ENCODE measurements at places on chromosomes 2 and 18.
A peak's percentile ranks its signal among the peaks of the same experiment; 100 is the strongest.

- peak; percentile 11 for DNase-seq
These were observed 96.8 kb upstream of the TRIB2 start for GRCh38 chr2:12619975-12620374.

- DNase-seq = no peak
These were observed 441.9 kb downstream of the RND3 start for GRCh38 chr2:150045601-150046000.

GRCh38 chr18:63146828-63147409, 172.7 kb downstream of the BCL2 start:
- no peak for DNase-seq

DNA sequence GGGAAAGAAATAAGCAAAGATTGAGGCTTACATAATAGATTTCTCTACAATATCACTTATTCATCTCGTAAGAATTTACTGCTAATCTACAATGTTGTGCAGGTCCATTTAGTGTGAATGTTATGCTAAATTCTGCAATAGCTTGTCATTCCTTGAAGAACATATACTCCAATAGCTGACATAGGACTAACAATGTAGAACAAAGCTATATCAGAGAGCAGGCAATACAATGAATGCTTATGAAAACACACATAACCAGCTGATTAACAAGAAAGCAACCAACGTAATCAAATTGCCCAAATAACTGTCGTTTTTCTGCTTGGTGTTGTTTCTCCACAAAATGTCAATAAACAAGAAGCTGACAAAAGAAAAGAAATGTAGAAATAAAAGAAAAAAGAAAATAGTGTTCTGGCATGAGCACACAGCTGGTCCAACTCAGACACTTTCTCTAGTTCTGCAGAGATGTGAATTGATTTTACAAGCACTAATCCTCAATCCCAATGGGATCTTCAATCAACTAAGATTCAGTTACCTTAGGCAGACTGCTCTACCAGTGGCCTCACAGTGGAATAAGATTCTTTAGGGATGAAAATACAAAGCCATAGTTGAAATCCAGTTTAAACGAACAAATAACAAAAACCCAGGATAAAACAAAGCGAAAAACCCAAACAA, 1024.7 kb upstream of the PIK3C3 start:
- no peak for DNase-seq

GRCh38 chr2:102082571-102083392, 59.8 kb upstream of the IL1R1 start:
- DNase-seq = peak; percentile 91

DNA sequence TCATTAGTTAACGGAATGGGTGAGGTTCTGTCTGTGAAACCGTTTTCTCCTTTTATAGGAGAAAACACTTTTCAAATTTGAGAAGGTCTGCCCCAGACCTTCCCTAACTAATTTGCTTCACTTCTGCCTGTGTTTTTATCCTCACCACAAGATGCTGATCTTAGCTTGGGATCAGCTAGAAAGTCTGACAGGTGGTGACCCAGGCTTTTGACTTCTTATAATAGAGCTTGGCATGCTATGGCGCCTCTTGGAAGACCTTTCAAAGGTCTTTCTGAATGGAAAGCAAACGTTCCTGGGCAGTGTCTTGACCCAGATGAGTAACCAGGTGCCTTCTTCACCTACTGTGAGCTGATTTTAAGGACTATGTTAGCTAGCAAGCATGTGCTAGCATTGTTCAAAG, 91.4 kb downstream of the LYPD6 start:
- no peak for DNase-seq

GRCh38 chr2:61549546-61549945, 11.4 kb upstream of the XPO1 start:
- DNase-seq = no peak

DNA sequence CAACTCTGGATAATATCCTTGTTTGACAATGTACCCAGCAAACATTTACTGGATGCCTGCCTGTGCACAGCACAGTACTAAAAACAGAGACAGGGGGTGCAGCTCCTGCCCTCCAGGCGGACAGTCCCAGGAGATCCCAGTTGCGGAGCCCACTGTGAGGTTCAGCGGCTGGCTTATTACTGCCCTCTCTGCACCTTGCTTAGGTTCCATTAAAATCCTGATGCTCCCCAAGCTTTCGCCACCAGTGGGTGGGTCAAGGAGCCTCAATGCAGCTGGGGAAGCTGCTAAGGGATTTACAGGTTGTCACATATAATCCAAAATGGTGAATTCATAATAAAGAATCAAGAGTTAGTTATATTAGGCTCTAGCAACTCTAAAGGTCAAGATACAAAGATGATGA, 38.3 kb downstream of the CRACDL start:
- no peak for DNase-seq

GRCh38 chr18:48947560-48947959, 3.2 kb downstream of the SMAD7 start:
- no peak for DNase-seq

- no peak for DNase-seq
These were observed 15.2 kb downstream of the LANCL1 start for GRCh38 chr2:210461401-210461800.

DNA sequence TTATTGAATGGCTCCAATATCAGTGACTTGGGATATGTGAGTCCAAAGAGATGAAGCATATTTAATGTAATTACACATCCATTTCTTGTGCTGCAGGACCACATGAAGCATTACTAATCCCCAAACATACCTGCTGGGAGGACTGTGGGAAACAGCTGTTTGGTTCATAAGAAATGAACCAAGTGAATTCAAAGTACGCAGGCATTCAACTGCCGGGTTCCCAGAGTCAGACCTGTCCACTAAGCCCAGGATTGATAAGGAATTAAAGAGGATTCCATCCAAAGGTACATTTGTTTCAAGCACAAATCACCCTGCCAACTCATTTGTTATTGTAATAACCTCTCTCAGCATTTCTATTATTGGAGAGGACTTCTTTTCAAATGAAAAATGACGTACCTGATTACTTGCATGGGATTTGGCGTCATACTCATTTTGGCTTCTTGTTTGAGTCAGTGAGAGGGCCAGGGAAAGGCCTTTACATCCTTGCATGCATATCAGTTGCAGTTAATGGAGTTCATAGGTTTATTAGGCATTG, 230.7 kb downstream of the TXNL1 start:
- DNase-seq = no peak

DNA sequence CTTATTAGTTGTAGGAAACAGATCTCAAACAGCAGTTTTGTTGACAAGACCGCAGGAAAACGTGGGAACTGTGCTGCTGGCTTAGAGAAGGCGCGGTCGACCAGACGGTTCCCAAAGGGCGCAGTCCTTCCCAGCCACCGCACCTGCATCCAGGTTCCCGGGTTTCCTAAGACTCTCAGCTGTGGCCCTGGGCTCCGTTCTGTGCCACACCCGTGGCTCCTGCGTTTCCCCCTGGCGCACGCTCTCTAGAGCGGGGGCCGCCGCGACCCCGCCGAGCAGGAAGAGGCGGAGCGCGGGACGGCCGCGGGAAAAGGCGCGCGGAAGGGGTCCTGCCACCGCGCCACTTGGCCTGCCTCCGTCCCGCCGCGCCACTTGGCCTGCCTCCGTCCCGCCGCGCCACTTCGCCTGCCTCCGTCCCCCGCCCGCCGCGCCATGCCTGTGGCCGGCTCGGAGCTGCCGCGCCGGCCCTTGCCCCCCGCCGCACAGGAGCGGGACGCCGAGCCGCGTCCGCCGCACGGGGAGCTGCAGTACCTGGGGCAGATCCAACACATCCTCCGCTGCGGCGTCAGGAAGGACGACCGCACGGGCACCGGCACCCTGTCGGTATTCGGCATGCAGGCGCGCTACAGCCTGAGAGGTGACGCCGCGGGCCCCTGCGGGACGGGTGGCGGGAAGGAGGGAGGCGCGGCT, at the start of gene TYMS:
TSS of gene TYMS (plus strand) at position 343 of the 690 bp plus-strand sequence. CDS start at position 433, 90 bp downstream.
- DNase-seq = peak; percentile 66

DNA sequence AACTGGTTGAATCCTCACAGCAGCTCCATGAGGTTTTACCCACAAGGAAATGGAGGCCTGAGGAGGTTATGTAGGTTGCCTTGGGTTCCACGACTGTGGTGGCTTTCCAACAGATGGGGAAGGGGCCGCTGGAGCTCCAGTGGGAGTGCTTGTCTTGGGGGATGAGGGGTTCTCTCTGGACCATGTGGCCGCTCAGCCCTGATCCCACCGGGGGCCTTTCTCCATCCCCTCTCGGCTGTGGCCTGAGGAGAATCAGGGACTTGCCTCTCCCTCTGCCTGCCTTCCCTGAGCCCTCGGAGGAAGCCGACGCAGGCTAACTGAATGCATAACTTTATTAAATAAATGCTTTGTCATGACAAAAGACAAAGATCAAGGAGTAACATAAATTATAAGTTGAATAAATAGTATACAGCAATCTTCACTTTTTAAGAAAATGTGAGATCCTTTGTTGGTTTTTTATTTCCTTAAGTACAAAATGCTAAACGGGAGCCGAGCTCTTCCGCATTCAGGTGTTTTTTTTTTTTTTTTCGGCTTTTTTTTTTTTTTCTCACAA, 23.5 kb downstream of the IGFBP5 start:
- DNase-seq = no peak

DNA sequence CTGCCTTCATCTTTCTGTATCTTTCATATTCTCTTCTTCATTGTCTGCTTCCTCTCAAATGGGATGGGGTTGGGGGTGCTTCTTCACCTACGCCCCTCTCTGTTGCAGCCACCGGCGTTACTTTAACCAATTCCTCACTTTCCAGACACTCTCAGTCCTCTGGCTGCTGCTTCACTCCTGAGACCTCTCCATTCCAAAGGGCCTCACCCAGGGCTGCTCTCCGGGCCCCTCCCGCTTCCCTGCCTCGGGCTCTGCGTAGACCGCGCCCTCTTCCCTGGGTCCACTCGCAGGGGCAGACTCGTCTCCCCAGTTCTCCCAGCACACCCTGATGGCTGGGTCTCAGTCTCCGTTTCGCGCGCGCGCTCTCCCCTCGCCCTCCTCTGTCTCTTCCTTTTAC, 926 bp downstream of the SERPINB8 start:
- DNase-seq = no peak

- DNase-seq = no peak
These were observed 261.6 kb upstream of the RASGRP3 start for GRCh38 chr2:33214857-33215256.

GRCh38 chr18:10453806-10454680, at the start of gene APCDD1:
Gene APCDD1, plus strand, starts transcription at chr18:10454635. Its CDS starts 347 bp downstream, at chr18:10454982.
- no peak for DNase-seq

GRCh38 chr2:167406558-167406957, 518.3 kb downstream of the XIRP2 start:
- DNase-seq = no peak

GRCh38 chr2:72937356-72937669, 20.0 kb downstream of the EMX1 start:
- no peak for DNase-seq

DNA sequence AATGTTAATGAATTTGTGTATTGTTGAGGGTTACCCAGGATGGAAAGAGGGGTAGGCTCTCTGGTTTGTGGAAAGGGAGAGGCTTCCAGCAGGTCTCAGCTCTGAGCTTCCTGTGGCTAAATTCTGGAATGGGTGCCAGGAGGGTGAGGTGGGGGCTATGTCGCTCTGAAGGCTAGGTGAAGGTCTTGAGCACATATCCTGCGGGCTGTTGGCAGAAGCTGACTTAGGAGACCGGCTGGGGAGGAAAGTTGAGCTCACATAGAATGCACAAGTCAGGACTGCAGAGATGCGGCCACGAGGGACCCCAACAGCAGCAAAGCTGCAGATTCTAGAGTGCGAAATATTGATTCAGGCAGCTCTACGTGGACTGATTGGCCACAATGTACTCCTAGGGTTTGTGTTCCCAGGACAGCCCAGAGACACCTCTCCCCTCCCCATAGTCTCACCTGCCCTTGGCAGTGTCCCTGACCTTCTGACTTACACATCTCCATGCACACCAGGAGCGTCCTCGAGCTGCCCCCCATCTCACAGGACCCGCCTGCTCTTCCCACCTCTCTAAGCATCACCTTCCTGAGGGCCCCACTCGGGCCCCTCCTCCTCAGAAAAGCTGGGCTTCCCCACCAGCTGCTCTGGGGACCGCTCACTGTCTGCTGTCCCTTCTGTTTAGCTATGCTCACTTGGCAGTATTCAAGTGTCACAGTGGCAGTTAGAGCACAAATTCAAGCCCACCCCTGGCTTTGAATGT, 72.6 kb downstream of the ALK start:
- DNase-seq = no peak

GRCh38 chr2:225002039-225002655, 40.1 kb downstream of the DOCK10 start:
- DNase-seq = peak; percentile 79

GRCh38 chr18:3513481-3513880, 63.5 kb downstream of the TGIF1 start:
- no peak for DNase-seq

DNA sequence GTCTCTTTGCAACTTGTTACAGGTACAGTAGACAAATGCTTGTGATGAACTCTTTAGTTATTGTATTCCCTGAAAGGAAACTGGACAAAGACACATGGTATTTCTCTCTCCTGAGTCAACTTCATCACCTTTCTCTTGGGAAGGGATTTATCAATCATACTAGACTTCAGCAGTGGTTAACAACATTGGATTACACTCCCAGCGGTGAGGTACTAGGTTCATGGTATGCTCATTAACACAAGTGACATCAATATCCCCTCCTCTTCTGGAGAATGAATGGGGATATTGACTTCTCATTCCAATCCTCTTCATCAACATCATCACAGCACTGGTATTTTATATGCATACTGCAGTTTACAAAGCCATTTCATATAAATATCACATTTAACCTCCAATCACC, 574.6 kb downstream of the ERBB4 start:
- DNase-seq = no peak

DNA sequence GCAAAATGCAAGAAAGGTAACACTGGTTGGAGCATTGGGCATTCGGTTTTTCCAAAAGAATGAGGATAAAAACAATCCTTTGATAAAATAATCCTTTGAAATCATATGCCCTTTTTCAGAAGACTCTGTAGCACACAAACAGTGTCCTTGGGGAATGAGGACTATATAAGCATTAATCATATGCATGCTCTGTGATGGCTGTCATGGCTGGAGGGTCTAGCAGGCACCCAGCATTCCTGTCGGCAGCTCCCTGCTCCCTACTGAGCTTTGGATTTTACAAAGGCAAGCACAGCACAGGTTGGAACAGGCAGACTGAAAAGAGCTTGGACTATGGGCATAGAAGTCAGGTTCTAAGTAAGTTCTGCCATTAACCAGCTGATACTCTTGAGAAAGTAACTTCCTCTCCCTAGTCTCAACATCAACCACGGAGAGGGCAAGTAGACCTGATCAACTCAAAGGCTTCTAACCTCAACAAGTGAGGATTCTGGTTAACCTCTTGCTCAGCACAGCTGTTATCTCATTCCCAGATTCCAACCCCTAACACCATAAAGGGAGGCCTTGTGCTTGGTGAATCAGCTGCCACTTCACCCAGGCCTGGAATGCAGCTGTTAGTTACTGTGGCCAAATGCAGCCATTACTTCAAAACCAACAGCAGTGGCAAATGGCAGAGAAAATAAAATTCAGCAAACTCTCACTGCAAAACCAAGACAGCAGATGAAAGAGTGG, 29.5 kb downstream of the GALNT14 start:
- no peak for DNase-seq

- peak; percentile 66 for DNase-seq
These were observed 1.1 kb upstream of the FARP2 start for GRCh38 chr2:241354668-241355658.

- no peak for DNase-seq
These were observed 60.6 kb downstream of the CCDC93 start for GRCh38 chr2:117953231-117953630.
